ENCODE measurements at places on chromosomes 6 and 20. TPM values are rescaled to one million over a fixed set of nuclear protein-coding genes. Genes with fewer than 3 reads are reported as not detected.

DNA sequence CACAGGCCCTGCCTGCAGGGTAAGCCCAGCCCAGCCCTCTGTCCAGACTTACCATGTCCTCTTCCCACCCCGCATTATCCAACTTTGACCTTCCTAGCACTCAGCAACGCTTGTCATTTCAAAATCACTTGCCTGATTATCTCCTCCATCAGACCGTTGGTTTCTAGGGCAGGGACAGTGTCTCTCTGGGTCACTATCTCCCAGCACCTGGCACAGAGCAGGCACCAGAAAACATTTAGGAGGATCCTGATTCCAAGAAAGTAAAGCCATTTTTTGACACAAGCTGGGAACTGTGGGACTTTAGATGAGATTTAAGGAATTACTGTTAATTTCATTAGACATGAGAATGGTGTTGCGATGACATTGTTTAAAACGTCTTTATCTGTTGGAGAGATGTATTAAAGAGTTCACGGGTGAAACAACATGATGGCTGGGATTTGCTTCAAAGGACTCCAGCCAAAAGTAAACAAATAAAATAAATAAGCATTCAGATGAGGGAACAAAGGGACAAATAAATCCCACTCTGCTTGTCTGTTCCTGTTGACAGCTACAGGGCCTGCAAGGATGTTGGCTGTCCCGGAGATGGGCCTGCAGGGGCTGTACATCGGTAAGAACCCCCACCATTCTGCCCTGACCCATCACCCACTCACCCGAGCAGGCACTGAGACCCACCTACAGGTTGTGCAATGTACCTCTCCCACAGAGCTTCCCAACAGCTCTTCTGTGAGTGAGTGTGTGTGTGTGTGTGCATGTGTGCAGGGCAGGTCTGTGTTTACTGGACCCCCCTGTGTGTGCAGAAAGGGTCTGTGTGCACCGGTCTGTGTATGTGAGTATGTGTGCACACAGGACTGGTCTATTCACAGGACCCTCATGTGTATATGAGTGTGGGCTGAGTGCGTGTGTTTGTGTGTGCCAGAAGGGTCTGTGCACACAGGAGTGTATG is 5.9 kb downstream of the HSPA12B start:
- no peak for DNase-seq

Gene PI16
- 0.67 TPM for polyA plus RNA-seq

Gene OR2H1
- not detected for polyA plus RNA-seq

Gene CALHM6
- polyA plus RNA-seq = 0.18 TPM

Data from fibroblast of lung (primary cell).